ENCODE measurements at places on chromosomes 16 and 17. TPM values are rescaled to one million over a fixed set of nuclear protein-coding genes. Genes with fewer than 3 reads are reported as not detected.
A peak's percentile ranks its signal among the peaks of the same experiment; 100 is the strongest.

GRCh38 chr16:57535680-57536305 is 578 bp downstream of the CCDC102A start:
- peak; percentile 57 for DNase-seq

The CDH3 gene
- 173 TPM for total RNA-seq

The IRX3 gene
- total RNA-seq, result 4.1 TPM

DNA sequence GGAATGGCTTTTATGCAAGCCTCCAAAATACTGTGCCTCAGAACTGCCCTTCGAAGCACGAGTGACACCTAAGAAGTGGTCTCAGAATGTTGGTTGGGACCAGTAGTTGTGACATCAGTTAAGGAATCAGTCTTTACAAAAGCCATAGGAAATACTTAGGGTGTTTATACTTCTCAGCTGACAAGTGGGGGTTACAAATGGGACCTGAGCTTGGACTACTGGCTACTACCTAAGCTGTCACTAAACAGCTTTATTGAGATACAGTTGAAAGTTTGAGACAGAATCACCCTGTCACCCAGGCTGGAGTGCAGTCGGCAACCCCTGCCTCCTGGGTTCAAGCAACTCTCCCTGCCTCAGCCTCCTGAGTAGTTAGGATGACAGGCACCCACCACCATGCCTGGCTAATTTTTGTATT is 5.0 kb downstream of the RPL19 start:
- DNase-seq, result no peak

The SLC6A4 gene
- total RNA-seq, result not detected

DNA sequence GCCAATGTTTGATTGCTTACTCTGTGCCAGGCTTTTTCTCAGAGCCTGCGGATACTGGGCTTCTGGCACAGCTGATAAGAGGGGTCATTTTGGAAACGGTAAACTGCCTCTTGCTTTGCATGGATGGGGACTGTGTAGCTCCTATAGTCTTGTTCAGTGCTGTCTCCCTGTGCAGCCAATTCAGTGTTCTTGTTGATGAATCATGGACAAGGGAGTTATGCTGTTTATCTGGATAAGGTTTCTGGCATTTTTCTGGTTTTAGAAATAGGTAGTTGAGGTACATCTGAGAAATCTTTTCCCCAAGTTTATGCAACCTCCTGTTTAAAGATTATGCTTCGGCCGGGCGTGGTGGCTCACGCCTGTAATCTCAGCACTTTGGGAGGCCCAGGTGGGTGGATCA is 16.7 kb upstream of the TANGO6 start:
- DNase-seq, result no peak

- DNase-seq, result no peak
These were observed 262.2 kb upstream of the PMFBP1 start for GRCh38 chr16:72434159-72434558.

- no peak for DNase-seq
These were observed 11.0 kb upstream of the XYLT1 start for GRCh38 chr16:17481736-17482135.

The ANKRD40CL gene
- total RNA-seq, result not detected

The HOXB9 gene
- 77.0 TPM for total RNA-seq
